ENCODE measurements at places on chromosomes 16 and 17. TPM values are rescaled to one million over a fixed set of nuclear protein-coding genes. Genes with fewer than 3 reads are reported as not detected.

- H3K4me1 ChIP-seq = no peaks in the 10 kb centered on the region
- H3K36me3 ChIP-seq = no peaks in the 10 kb centered on the region
- no peak for DNase-seq
- no peak overlapping the region for H3K4me3 ChIP-seq
- no peak overlapping the region for H3K27ac ChIP-seq
These were observed 835.1 kb downstream of the KCNJ2 start for GRCh38 chr17:71004413-71004812.

DNA sequence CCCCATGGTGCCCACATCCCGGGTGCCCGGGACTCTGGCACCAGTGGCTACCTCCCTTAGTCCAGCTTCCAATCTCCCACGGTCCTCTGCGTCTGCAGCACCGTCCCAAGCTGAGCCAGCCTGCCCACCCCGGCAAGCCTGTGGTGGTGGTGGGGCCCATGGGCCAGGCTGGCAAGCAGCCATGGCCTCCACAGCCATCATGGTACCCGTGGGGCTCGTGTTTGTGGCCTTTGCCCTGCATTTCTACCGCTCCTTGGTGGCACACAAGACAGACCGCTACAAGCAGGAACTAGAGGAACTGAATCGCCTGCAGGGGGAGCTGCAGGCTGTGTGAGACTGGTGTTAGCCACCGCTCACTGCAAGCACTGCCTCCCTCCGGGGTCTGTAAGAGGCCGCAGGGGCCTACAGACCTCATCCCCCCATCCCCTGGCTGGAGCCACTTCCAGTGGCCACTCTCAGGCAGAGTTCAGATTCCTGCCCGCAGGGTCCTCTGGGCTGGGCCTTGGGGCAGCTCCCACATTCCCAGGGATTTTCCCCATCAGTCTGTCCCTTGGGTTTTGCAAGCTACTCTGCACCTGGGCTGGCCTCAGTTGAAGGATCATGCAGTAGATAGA, 3.9 kb upstream of the SETD1A start:
- 0 out of 2 replicates have a peak, but pooled peaks cover 8% of the 10 kb centered on the region for H3K36me3 ChIP-seq
- peaks cover 16% of the 10 kb centered on the region for H3K4me1 ChIP-seq
- no peak overlapping the region for H3K27ac ChIP-seq
- no peaks in the 10 kb centered on the region for H3K27me3 ChIP-seq
- no peak for DNase-seq
- no peak overlapping the region for H3K4me3 ChIP-seq

DNA sequence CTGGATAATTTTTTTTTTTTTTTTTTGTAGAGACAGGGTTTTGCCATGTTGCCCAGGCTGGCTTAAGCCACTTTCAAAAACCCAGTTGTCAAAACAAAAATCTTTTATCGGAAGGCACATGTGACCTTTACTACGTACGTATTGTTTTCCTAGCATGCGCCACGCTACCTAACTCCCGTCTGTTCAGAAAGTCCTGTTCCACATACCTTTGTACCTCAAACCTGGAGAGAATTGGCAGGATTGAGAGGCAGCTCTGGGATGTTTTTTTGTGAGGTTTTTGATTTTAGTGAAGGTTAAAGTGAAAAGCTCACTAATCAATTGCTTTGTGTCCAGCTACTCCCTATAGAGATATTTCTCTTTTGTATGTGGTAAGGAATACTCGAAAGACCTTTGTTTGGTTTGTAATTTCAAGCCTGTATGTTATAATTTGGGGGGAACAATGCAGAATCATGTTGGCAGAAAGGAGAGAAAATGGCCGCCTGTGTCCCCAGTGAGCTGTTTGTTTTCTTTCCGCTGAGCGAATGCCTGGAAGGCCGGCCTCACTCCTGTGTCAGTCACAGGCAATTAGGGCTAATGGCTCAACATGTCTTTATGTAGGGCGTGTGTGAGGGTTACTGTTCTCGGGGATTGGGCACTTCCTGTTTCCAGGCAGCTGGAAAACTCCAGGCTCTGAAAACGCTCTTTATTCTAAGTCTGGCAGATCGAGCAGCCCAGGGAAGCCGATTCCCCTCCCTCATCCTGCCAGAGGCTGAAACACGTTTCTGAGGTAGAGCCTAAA, 60.8 kb upstream of the CLEC18A start:
- H3K4me3 ChIP-seq = no peak overlapping the region
- DNase-seq = no peak
- no peaks in the 10 kb centered on the region for H3K4me1 ChIP-seq
- no peaks in the 10 kb centered on the region for H3K27me3 ChIP-seq

IL21R gene
- total RNA-seq = 138 TPM

GRCh38 chr16:27787665-27788064, 237.7 kb downstream of the KATNIP start:
- H3K27me3 ChIP-seq = no peaks in the 10 kb centered on the region
- H3K4me3 ChIP-seq = no peak overlapping the region
- H3K4me1 ChIP-seq = no peaks in the 10 kb centered on the region
- DNase-seq = no peak
- H3K27ac ChIP-seq = no peak overlapping the region

SCGB1C2 gene
- total RNA-seq = not detected

MVP gene
- total RNA-seq = 62.7 TPM

DNA sequence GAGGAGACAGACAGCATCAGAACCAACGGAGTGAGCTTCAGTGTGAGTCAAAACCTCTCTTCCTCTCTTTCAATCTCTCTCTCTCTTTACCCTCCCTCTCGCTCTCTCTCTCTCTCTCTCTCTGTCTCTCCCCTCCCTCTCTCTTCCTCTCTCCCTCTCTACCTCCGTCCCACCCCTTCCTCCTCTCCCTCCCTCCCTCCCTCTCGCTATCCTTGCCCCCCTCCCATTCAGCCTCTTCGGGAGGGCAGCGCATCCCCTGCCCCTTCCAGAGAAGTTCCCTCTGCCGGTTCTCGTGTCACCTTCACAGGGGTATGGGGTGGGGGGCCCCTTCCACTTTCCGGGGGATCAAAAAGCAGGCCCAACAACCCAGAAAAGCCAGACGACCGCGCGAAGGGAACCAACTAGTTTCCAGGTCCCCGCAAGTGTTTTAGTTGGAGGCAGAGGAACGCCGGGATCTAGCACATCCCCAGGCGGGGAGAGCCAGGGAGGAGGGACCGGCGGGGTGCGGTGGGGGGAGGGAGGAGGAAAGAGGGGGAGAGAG, 28.9 kb upstream of the RBFOX1 start:
- no peak for DNase-seq
- H3K27me3 ChIP-seq = no peaks in the 10 kb centered on the region
- no peaks in the 10 kb centered on the region for H3K4me1 ChIP-seq
- H3K4me3 ChIP-seq = no peak overlapping the region
- H3K36me3 ChIP-seq = no peaks in the 10 kb centered on the region
- no peak overlapping the region for H3K27ac ChIP-seq

GRCh38 chr17:48754500-48755261, 26.1 kb upstream of the HOXB13 start:
- peaks cover 34% of the 10 kb centered on the region for H3K27me3 ChIP-seq
- no peak for DNase-seq
- H3K4me1 ChIP-seq = no peaks in the 10 kb centered on the region
- no peak overlapping the region for H3K27ac ChIP-seq
- no peaks in the 10 kb centered on the region for H3K36me3 ChIP-seq
- no peak overlapping the region for H3K4me3 ChIP-seq

CDH5 gene
- not detected for total RNA-seq

- no peaks in the 10 kb centered on the region for H3K27me3 ChIP-seq
- H3K4me3 ChIP-seq = peak overlapping the region; percentile 60
- H3K4me1 ChIP-seq = no peaks in the 10 kb centered on the region
- H3K36me3 ChIP-seq = no peaks in the 10 kb centered on the region
These were observed 138.7 kb upstream of the RPH3AL start for GRCh38 chr17:491086-492021.

OTOP2 gene
- total RNA-seq = not detected
